Fibroblast of skin of scalp (primary cell): ENCODE measurements at places on chromosomes 12 and 14.

- DNase-seq: no peak
These were observed 20.3 kb downstream of the SLC8A3 start for GRCh38 chr14:70168406-70168805.

DNA sequence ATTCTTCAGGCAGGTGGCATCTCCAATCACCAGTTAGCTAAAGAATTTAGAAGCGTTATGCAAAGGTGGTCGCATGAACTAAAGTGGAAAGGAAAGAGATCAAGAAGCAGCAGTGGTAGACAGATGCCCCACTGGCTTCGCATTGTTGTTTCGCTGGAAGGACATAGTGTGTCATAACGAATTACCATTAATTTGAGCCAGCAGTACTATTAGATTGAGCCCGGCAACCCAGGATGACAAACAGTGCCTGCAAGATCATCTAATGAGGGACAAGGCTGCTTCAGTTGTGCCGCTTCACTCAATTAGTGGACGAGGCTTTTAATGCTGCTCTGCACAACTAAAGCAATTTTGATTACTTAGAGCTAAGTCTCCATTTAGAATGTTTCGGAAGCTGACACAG is 274.5 kb upstream of the SOX5 start:
- no peak for DNase-seq

DNA sequence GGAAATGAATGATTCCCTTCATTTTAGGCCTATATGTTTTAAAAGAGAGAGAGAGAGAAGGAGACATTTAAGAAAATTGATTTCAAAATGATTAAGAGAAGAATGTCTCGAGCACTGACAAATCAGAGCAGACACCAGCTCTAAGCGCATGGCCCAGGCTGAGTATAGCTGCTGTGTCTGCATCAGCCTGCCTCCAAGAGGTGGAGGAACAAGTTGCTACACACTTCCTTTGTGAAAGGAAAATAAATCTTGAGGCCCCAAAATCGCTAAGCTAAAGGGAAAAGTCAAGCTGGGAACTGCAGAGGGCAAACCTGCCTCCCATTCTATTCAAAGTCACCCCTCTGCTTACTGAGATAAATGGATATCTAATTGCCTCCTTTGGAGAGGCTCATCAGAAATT is 728.7 kb upstream of the TMEM132C start:
- DNase-seq: no peak

DNA sequence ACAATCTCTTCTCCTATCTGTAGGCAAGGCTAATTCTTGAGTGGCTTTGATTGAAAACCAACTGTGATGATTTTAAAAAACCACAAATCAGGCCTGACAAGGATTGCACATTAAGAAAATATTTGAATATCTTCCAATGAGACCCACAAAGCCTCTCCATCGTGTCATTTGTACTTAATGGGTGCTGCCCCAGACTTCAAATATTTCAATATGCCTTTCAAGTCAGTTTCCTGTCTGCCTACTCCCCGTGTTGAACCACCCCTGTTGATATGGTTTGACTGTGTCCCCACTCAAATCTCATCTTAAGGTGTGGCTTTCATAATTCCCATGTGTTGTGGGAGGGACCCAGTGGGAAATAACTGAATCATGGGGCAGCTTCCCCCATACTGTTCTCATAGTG is 159.7 kb upstream of the EGLN3 start:
- DNase-seq: peak; percentile 42

- no peak for DNase-seq
These were observed 172.8 kb upstream of the BCL2L14 start for GRCh38 chr12:11897923-11898322.

DNA sequence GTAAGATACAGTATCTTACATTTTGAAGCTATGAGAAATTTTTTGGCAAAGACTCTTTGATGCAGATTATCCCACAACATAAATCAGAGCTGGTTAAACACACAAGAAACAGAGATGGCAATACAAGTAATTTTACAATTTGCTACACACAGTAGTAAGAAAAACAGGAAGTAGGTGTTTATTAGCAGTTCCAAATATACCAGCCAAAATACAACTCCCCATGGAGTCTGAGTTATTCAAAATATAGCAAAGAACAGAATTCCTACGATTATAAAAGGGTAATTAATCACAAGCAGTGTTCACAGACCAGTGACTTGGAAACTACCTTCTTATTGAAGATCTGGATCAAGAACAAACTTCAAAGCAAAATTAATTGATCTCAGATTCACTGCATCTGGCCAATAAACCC is 83.9 kb downstream of the BMP4 start:
- no peak for DNase-seq

- DNase-seq: no peak
These were observed 64.2 kb downstream of the PHETA1 start for GRCh38 chr12:111304642-111305071.

DNA sequence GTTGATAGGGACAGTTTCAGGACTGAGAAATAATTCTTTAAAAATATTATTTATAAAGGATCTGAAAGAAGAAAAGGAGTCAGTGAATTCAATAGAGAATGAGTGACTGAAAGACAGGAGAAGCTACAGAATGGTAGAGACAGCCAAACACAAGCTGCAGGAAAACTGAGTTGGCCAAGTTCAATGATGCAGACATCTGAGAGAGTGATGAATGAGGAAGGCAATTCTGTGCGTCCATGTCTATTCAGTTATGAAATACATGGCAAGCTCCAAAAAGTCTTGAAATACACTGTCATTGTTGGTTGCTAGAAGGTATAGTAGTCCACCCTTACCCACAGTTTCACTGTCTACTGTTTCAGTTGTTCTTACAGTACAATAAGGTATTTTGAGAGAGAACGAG is 6.8 kb downstream of the LRRC74A start:
- no peak for DNase-seq

DNA sequence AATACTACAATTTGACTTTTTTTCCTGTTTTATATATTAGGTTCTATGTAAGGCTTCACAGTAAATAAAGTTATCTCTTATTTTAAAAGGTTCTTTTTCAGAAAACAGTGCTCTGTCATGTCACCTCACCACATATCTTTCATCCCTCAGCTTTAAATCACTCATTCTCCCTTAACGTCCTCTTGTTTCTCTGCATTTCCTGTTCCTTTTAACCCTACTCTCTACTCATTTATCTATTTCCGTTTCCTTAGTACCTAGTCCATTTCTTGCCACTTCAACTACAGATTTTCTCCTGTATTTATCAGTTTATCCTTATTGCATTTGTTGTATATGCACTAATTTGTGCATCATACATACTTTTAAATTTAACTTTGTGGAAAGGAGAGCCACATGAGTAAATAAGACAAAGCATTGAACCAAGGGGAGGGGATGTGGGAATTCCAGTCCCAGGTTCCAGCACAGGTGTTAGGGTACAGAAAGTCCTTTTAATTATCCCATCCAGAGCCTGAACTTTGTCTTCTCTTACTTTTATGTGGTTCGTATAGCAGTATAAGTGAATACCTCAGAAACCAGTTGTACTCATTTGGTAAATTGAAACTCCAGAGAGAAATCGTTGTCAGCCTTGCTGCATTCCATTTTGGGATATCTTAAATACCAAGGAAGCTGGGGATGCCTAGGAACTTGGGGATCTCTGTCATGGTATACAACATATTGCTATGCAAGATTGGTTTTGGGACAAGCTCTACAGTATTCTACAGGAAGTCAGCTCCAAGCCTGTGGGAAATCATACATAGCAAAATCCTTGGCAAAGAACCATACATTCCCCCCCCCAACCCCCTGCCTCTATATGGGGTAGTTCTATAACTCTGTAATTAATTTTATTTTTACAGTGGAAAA is 120.5 kb downstream of the DIP2B start:
- DNase-seq: peak; percentile 78

DNA sequence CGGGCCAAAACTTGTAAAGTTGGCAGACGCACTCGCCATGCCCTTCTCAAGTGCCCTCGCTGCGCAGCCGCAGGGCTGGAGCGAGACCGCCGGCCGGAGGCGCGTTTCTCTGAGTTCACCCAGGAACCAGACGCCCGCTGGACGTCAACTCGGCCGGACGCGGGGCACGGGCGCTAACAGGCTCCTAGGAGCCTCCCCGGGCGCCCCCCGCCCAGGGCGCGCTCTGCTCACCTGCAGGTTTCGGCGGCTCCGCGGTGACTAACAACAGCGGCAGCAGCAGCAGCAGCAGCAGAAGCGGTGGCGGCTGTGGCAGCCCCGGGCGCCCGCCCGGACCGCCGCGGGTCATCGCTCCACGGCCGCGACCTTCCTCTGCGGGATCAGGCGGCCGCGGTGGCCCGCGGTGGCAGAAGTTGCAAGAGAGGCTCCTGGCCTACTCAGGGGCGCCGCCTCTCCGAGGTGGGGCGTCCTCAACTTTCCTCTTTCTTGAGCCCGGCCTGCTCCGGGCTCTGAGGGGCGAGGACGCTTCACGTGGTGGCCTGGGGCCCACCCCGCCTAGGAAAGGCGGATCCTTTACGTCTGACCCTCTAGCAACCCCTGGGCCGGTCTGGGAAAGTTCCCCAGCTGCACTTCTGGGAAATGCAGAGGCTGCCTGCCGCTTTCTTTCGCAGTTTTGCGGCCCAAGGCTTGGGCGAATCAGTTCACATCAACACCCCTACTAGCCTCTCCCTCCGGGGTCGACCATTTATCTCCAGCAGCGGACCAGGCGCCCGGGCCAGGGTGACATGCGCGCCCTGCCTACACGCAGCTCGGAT is at the start of gene PLBD1:
Gene PLBD1 (minus strand): TSS at position 533 of the 812 bp plus-strand sequence. CDS start 187 bp downstream, at position 346.
- DNase-seq: peak; percentile 23

DNA sequence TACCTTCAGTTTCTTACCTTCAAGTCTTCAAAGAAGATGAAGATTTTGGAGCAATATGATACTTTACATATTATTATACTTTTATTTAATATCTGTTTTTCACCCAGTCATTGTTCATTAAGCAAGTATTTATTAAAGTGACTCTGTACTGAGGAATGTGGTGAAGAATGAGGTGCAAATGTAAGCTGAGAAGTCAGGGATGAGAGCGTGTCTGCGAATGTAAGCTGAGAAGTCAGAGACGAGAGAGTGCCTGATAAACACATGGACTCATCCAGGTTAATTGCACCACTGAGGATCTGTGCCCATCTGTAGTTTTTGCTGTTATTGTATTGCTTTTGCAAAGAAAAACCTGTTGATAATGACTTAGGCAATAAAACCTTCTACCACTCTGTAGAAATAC is 211.9 kb upstream of the FAR2 start:
- peak; percentile 66 for DNase-seq

DNA sequence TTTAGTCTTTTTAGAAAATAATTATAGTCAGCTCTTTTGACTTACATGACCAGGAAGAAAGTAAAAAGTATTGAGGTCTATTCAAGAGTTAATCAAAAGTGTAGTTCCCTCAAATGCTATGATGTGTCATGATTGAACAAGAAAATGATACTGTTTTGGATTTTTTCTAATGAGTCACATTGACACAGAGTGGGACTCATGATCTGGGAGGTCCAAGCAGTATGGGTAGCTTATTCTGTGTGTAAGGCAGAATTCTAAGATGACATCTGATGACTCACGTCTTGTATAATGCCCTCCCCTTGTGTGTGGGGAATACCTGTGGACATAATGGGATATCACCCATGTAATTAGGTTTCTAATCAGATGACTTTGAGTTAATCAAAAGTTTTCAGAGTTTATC is 178.1 kb upstream of the DDHD1 start:
- peak; percentile 82 for DNase-seq

- DNase-seq: peak; percentile 6
These were observed 134.6 kb downstream of the SLC25A21 start for GRCh38 chr14:37037636-37038387.

GRCh38 chr12:65184176-65184857 is 14.9 kb downstream of the LEMD3 start:
- no peak for DNase-seq

- DNase-seq: peak; percentile 81
These were observed 10.9 kb downstream of the BTG1 start for GRCh38 chr12:92134638-92135274.

- peak; percentile 70 for DNase-seq
These were observed 823 bp downstream of the RNF10 start for GRCh38 chr12:120534703-120535655.

- DNase-seq: no peak
These were observed 13.7 kb downstream of the PFKM start for GRCh38 chr12:48132826-48133225.
